ENCODE measurements at places on chromosomes 4 and X.

GRCh38 chr4:168082379-168082778 lies 10.0 kb upstream of the ANXA10 start:
- DNase-seq: no peak

- DNase-seq: no peak
These were observed 41.5 kb downstream of the ENOX2 start for GRCh38 chrX:130861462-130861861.

DNA sequence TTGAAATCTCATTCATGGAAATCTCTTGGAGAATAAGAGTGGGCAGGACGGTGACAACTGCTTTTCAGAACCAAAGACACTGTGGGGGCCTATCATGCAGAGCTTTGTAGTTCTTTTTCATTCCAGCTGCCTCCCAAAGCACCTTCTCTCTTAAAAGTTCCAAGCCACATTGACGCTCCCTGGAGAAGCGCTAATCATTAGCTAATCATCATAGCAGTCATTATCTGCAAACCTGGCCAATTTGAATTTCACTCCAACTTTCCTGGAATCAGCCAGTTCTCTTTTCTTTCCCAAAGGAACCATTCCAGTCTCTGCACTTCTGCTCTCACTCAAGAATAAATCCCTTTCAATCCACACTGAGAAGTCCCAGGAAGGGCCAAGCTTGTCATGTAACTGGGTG lies 1144.1 kb upstream of the IGFBP7 start:
- no peak for DNase-seq

DNA sequence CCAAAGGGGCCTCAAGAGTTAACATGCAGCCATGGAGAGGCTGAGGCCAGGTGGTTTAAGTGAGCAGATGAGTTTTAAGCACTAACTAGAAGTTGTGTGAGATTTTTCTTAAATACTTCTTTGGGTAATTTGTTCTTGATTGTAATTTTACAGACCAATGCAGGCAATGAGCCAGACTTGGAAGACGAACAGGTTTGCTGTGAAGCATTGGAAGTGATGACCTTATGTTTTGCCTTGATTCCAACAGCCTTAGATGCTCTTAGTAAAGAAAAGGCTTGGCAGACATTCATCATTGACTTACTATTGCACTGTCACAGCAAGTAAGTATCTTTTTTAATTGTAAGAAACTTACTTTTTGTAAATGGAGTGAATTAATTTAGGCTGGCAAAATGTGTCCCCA lies 103.9 kb downstream of the USP9X start:
- no peak for DNase-seq

- no peak for DNase-seq
These were observed 3.3 kb downstream of the NLGN4X start for GRCh38 chrX:6225288-6225910.

DNA sequence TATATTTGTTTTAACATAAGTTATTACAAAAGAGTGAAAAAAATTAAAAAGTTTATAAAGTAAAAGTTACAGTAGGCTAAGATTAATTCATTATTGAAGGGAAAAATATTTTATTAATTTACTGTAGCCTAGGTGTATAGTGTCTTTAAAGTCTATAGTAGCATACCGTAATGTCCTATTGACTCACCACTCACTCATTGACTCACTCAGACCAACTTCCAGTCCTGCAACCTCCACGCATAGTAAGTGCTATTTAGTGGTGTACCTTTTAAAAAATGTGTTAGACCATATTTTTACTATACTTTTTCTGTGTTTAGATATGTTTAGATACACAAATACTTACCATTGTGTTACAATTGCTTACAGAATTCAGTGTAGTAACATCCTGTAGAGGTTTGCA lies 841.1 kb downstream of the CENPC start:
- no peak for DNase-seq

GRCh38 chrX:39653691-39654090 lies 444.1 kb downstream of the BCOR start:
- no peak for DNase-seq

Data from CD4-positive, alpha-beta T cell treated with Interferon gamma for 1 hour (primary cell).